ENCODE measurements at places on chromosomes 3 and 15.

DNA sequence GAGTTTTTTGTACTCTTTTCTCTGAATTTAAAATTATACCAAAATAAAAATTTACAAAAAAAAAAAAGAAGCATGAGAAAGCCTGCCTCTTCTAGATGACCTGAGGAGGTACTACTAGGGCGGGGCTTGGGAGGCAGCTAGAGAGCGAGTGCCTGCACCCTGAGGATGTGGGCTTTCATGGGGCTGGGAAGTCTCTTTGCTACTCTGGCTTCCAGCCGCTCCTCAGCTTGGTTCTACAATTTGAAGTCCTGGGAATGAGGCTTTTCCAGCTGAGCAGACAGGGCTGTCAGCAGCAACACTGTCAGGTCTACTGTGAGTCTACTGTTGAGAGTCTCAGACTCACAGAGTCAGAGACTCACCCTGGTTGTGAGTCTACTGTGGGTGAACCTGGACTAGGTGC is 8.2 kb upstream of the PSTPIP1 start:
- no peak for DNase-seq

GRCh38 chr3:39469945-39470344 is 2.5 kb downstream of the MOBP start:
- no peak for DNase-seq

DNA sequence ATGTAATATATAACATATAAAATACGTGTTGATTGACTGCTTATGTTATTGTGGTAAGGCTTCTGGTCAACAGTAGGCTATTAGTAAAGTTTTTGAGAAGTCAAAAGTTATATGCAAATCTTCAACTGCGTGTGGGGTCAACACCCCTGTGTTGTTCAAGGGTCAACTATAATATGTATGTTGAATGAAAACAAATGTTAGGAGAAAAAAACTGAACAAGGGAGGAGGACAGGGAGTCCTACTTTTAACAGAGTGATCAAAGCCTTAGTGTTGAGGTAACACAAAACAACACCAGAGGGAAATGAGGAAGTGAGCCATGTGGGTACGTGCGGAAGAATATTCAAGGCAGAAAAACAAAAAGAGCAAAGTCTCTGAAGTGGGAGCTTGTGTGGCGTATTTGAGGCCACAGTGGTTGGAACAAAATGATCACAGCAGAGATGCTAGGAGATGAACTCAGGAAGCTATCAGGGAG is 62.5 kb downstream of the SFMBT1 start:
- peak; percentile 45 for DNase-seq

- no peak for DNase-seq
These were observed 343.5 kb downstream of the NEK10 start for GRCh38 chr3:27025718-27026117.

- no peak for DNase-seq
These were observed 152.0 kb downstream of the ATP10A start for GRCh38 chr15:25711164-25711563.

DNA sequence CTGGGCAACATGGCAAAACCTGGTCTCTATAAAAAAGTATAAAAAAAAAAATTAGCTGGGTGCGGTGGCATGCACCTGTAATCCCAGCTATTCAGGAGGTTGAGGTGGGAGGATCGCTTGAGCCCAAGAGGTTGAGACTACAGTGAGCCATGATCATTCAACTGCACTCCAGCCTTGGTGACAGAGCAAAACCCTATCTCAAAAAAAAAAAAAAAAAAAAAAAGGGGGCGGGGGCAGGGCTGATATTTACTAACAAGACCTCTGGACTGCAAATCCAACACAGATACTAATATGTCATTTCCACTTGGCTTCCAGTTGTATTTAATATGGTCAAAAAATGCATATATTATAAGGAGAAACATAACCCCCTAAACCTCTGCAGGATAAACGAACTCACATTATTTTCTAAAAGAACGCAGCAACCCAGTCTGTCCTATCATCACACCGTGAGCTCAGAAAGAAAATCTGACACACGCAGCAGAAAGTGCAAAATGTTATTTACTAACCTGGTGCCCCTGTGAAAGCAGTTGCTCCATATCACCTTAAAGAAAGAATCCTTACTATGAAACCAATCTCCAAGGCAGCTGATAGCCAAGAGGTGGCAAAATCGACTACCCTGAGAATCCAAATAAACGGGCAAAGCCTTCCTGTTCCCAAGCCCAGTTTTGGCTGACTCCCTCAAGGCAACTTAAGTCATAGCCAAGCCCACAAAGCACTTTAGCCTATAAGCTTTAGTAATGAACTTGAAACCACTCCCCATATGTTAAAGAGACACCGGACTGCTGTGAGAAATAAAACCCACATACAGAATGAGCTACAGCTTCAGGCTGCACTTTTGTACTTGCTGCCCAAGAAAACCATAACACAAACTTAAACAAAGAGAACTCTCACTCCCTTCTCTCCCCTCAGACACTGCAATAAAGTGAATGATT is 39.3 kb downstream of the PLD1 start:
- no peak for DNase-seq

DNA sequence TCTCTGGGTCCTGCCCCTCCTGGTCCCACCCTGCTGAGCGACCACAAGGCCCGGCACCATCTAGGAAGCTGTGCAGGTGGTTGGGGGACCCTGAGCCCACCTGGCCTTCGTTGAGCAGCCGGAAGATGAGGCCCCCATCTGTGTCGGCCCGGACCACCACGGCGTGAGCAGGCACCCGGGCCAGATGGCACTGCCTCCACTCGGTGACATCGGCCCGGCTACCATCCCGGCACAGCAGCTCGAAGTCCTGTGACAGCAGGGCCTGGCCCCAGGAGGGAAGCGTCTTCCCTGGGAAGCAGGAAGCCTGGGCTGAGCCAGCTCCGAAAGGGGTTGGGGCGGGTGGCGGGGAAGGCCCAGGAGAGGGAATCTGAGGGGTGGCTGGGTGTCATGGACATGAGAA is 12.6 kb downstream of the MELTF start:
- DNase-seq: no peak

GRCh38 chr3:78734048-78734637 is 1033.7 kb downstream of the ROBO1 start:
- DNase-seq: no peak

- no peak for DNase-seq
These were observed 27.8 kb downstream of the FAM43A start for GRCh38 chr3:194713299-194714136.

- DNase-seq: no peak
These were observed 555.7 kb downstream of the MAGI1 start for GRCh38 chr3:65483011-65483410.

- no peak for DNase-seq
These were observed 191.9 kb upstream of the POU1F1 start for GRCh38 chr3:87468235-87468634.

DNA sequence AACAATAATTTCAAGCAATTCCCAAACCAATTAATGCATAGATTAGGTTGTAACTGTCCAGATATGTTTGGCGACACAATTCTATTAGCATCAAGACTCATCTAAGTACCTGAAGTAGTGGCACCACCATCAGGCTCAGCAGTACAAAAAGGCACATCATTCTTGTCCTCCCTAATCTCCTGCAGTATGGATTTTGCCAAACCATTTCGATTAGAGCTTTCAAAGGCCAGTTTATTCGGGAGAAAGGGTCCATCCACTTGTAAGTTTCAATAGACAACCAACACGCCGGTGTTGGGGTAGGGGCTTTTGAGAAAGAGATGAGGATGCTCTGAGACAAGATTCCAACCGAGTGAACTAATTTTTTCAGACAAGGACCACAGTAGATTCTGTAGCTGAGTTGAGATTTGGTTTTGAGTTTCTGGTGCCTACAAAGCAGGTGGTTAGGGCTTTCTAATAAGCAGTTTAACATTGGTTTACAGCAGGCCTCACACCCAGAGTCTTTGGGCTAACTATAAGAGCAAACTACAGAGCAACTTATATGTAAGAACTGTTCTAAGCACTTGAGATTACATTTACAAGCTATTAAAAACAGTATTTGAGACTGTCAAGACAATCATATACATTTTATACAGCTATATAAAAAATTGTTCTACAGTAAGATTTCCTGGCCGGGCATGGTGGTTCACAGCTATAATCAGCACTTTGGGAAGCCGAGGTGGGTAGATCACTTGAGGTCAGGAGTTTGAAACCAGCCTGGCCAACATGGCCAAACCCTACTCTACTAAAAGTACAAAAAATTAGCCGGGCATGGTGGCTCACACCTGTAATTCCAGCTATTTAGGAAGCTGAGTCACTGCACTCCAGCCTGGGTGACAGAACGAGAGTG is 4.5 kb downstream of the RPL22L1 start:
- DNase-seq: no peak

- no peak for DNase-seq
These were observed 314.7 kb downstream of the LPP start for GRCh38 chr3:188468662-188469061.

DNA sequence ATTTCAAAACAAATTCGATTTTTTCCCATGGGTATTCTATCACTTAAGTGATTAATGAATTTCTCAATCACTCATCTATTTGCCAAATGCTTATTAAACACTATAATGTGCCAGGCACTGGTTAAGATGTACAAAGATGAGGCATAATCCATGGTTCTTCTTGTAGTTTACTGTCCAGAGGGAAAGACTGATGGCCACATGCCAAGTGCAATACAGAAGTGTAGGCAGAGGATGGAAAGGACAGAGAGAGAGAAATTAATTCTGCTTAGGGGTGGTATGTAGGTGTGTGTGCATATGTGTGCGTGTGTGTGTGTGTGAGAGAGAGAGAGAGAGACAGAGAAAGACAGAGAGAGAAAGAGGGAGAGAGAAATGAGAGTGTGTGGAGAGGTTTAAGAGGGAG is 120.8 kb upstream of the CCNL1 start:
- DNase-seq: no peak

DNA sequence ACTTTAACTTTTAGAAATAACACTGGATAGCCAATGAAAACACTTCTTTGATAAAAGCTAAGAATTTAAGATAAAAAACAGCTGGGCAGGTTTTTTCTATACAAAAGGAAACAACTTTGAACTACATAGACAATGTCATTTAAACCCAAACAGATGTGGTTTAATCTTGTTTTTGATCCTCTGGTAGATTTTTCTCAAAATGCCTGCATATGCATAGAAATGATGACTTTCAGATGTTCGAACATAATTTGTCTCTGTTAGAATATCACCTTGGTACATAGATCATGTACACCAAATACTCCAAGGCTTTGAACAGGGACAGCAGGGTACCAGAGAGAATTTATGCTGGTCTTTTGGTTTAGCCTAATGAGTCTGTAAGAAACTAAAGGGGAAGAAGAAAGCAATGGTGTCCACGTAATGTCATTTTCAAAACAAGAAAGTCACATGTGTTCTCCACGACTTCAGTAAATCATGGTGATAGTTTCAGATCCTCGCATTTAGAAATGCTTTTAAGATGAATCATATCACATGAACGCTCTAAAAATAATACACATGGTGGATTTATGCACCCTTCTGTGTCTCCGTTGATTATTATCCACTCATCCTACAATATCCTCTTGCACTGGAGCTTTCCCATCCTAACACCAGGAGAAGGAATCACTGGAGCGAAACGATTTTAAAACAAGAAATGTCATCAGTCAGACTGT is 160.1 kb upstream of the PDZRN3 start:
- DNase-seq: no peak

DNA sequence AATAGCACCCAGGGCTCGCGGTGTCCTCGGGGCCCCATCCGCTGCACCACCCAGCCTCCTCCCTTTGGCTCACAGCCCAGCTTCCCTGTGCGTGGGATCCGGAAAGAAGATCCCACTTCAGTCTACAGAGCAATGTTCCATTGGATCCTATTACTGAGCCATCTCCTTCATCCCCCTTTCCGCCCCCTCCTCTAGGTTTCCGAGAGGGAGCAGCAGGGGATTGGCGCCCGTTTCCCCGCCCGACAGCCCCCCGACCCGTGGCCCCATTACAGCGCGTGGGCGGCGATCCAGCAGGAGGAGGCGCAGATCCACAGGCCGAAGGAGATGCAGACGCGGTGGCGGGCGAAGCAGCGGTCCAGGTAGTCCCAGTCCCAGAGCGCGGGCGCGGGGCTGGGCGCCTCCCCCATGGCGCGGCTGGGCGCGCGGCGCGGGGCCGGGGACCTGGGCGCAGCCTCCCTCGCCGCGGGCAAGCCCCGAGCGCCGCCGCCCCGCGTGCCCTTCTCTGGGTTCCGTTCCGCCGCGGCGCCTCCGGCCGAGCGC is 340 bp downstream of the TMEM44 start:
- no peak for DNase-seq

GRCh38 chr3:163735394-163735793 is 1342.9 kb downstream of the SI start:
- no peak for DNase-seq

GRCh38 chr3:56799251-56799882 is 2.4 kb downstream of the ARHGEF3 start:
- no peak for DNase-seq

GRCh38 chr15:41988896-41989572 is 16.7 kb upstream of the EHD4 start:
- DNase-seq: no peak

- DNase-seq: no peak
These were observed 28.4 kb downstream of the PLS1 start for GRCh38 chr3:142624341-142625152.

GRCh38 chr3:16011376-16011775 is 163.1 kb upstream of the GALNT15 start:
- no peak for DNase-seq

DNA sequence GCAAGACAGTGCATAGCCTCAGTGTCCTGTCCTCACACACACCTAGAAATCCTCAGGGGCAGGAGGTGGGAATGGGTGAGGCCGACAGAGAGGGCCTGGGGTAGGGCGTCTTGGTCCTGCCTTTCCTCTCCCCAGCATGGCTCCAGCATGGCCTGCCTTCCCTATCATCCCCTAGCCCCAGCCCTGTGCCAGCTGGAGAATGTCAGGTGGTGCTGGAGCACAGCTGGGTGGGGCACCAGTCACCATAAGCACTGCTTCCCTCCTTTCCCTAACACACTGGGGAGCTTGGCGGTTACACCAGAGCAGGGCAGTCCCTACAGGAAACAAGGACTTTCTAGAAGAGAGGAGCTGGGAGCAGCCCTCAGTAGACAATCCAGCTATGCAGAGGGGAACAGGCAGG is 236.8 kb downstream of the KLF13 start:
- no peak for DNase-seq

- no peak for DNase-seq
These were observed 19.2 kb downstream of the GRIP2 start for GRCh38 chr3:14520967-14521366.

DNA sequence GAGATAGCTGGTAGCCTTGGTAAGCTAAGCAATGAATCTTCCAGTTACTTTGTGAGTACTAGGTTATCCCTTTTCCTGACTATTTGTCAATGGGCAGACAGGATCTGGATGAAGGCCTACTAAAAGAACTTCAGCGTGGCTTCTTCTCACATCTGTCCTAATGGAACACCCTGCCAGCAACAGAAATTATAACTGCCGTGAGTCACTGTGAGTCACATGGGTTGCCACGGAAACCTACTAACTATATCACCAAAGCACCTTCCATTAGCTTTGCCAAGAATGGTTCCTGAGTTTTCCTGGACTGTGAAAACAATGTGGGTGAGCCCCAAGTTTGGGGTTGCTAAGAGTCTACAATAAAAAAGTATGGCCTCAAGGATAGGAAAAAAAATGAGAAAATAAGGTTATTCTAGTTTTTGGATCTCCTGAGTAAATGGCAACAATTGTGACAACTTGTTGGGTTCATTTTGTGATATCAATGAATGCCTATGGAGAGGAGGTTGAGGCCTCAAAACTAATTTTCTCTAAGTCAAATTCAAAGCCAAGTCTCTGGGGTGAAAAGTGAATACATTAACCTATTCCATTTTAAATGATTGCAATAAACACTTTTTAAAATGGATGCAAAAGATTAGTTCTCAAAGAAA is 195.1 kb upstream of the ICE2 start:
- peak; percentile 63 for DNase-seq

- DNase-seq: no peak
These were observed 427.2 kb downstream of the OCA2 start for GRCh38 chr15:27671819-27672437.

- no peak for DNase-seq
These were observed 47.5 kb upstream of the AADACL2 start for GRCh38 chr3:151686257-151686656.

Measured in stimulated activated CD4-positive, alpha-beta T cell treated with anti-CD3 and anti-CD28 coated beads, TNF-alpha, amount 100 ng/mL, for 24 hours (primary cell).